Posterior cingulate gyrus (tissue), 11 donors: ENCODE measurements at places on chromosomes 16 and 17.
A peak's percentile ranks its signal among the peaks of the same experiment; 100 is the strongest.

- no peak for DNase-seq
Measured at GRCh38 chr16:76293980-76294379, 16.8 kb downstream of the CNTNAP4 start.

- DNase-seq: no peak
Measured at GRCh38 chr16:3836641-3837040, 43.9 kb downstream of the CREBBP start.

DNA sequence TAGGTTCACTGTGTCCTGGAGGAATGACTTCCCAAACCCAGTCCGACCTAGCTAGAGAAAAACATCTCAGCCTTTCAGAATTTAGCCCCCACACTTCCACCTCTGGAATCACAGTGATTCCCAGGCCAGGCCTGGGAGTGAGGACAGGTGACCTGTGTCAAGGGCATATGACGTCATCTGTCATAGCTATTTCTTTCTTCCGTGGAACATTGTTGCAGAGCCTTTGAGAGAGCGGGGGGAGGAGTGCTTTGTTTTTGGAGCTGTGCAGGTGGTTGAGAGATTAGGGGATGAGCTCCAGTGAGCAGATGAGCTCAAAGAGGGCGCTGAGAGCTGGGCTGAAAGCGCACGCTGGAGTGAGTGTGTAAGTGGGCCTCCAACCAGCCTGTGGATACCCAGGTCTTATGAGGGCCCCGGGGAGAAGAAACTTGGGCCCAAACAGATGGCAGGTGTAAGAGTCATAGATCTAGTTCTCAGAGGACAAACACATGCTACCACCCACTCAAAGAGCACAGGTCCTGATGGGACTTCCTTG lies 344.8 kb downstream of the SNX29 start:
- DNase-seq: no peak

DNA sequence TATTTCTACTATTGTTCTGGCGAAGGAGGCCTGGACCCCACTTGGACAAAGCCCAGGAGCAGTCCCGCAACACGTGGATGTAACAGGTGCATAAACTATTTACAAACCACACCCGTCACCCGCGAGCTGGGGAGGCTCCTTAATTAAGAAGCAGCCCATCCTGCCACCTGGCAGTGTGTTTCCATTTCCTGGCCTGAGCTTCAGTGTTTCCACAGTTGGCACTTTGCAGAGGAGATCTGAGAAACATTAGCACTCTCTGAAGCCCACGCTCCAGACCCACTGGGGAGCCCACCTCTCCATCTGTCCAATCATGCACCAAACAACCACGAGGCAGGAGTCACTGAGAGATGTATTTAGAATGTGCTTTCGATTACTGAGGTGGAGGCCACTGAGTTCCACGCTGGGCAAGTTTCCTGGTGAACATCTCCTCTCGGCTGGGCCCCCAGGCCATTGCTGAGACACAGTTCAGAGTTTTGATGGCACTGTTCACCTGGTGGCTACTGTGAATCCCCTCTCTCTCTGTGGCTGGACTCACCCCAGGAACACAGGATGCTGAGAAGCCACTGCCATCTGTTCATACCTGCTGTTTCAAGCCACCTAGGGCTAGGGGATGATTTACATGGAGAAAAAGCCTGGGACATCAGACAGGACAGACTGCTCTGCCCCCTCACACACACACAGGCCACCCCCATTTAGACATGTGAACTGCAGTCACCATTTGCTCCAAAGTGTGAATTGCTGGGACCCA lies 129.1 kb downstream of the AIPL1 start:
- peak; percentile 87 for DNase-seq

DNA sequence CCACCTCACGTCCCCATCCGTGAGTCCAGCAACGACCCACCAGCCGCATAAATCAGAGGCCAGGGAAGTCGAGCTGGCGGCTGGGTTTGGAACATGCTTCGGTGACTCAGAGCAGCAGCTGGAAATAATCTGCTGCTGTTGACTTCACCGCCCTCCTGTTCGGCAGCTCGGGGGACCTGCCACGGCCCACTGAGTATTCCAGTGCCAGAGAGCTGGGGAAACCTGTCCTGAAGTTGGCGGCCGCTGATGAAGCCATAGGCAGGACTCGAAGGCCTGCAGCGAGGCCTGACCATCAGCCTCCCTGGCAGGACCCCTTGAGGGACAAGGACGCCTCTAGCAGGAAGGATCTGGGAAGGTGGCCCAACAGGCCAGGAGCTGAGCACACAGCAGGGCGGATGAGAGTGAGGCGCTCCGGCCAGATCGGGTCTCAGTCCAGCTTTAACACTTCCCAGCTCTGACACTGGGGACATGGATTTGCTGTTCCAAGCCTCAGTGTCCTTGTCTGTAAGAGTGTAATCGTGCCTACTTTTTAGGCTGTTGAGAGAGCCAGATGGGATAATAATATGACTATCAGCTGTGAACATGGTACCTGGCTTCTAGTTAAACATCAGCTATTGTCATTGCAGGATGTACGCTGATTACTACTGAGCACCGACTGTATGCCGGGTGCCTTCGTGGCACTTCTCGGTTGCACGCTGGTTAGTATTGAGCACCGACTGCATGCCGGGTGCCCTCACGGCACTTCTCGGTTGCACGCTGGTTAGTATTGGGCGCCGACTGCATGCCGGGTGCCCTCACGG lies 50.4 kb upstream of the CIBAR2 start:
- DNase-seq: no peak

GRCh38 chr16:48426244-48427141 lies 41.3 kb upstream of the SIAH1 start:
- DNase-seq: no peak

DNA sequence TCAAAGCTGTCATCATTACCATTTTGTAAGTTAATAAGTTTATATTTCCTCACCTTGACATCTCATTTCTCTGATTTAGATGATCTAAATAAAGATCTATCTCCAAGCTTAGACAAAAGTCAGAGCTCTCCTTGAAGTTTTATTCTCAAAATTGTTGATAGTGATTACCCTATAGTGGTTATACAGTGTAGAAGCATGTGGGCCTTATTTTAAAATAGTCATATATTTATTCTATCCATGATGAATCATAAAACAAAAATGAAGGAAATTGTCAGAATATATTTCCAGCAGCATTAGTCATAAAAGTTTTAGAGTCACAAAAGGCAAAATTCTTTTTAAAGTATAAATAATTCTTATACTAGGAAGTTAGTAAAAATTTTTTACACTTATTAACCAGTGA lies 49.0 kb downstream of the RHOT1 start:
- no peak for DNase-seq

DNA sequence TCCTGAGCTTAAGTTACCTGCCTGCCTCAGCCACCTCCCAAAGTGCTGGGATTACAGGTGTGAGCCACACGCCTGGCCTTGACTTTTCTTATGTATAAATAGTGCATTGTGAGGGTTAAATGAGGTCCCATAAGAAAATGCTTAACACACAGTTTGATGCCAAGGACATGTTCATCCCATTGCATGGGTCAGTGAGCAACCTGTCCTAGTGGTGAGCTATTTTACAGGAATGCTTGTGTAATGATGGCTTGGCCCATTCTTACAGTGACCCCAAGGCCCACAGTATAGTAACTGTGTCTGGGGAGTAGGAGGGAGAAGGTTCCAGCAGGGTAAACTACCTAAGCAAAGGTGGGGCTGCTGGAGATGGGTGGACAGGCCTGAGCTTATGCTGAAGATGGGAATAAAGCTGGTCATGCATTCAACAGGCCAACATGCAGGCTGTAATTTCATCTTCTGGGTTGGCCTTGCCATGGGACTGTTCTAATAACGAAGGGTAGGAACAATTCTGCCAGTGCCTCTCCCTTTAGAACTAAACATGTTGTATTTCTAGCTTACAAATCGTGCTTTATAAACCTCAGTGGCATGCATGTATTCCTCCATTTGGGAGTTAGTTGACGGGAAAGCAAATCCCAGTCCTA lies 6.2 kb downstream of the ACSF2 start:
- DNase-seq: no peak

GRCh38 chr17:18968345-18968744 lies 16.4 kb downstream of the SLC5A10 start:
- DNase-seq: no peak
